ENCODE measurements at places on chromosomes 3 and 15.

GRCh38 chr3:143436231-143436930, 316.8 kb downstream of the CHST2 start:
- no peak for DNase-seq

DNA sequence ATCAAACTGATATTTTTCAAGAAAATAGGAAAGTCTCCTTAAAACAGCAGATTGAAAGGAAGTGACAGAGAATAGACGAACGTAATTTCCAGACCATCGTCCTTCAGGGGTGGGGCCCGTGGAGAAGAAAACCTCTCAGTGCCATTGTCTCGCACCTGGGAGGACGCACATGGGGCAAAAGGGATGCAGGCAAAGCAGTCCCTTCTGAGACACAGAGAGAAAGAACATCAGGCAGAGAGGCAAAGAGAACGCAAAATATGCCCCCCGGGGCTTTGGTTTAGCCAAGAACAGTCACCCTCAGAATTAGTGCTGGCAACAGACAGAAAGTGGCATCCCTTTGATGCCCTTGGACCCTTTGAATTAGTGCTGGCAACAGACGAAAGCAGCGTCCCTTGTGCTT, 37.0 kb downstream of the MUC20 start:
- no peak for DNase-seq

DNA sequence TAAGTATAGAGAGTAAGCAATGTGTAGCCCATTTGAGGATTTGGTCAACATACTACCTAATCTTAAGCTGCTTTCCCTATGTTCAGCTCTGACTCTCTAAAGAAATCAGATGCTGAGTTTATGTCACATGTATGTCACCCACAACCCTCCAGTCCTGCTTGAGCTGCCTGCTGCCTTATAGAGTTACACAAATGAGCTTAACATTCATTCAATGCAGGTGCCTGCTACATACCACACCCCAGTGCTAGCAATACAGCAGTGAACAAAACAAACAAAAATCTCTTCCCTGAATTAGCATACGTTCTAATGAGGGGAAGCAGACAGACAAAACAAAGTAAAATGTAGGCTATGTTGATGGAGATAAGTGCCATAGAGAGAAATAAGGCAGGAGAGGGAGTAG, 93.0 kb downstream of the HHLA2 start:
- DNase-seq = no peak

DNA sequence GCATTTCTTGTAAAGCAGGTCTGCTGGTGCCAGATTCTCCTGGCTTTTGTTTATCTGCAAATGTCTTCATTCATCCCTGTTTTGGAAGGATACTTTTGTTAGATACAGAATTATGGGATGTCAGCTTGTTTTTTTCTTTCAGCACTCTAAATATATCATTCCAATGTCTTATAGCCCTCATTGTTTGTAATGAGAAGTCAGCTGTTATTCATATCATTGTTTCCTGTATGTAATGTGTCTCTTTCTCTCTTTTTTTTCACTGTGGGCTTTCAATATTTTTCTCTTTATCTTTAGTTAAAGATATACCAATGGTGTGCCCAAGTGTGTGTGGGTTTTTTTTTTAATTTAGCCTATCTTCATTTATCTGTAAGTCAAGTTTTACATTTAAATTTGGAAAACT, 65.6 kb upstream of the DCP1A start:
- DNase-seq = no peak

Data from Caki2 (cell line).